ENCODE measurements at places on chromosomes 7 and 10. TPM values are rescaled to one million over a fixed set of nuclear protein-coding genes. Genes with fewer than 3 reads are reported as not detected.

- H3K4me1 ChIP-seq, result peaks cover 12% of the 10 kb centered on the region
- no peak within 1 kb of the TSS for H3K27ac ChIP-seq
- H3K4me3 ChIP-seq, result peak within 1 kb of the TSS; percentile 73
These were observed at the start of gene MEST for GRCh38 chr7:130491841-130492522. TSS of gene MEST (plus strand) at chr7:130492085. CDS start at chr7:130492314, 229 bp downstream.

- peaks cover 26% of the 10 kb centered on the region for H3K27me3 ChIP-seq
- H3K4me1 ChIP-seq, result peaks cover 21% of the 10 kb centered on the region
- H3K4me3 ChIP-seq, result peak overlapping the region; percentile 43
- no peak for DNase-seq
- peak overlapping the region; percentile 13 for H3K27ac ChIP-seq
These were observed 111.6 kb downstream of the ARHGAP22 start for GRCh38 chr10:48493083-48493871.

- DNase-seq, result no peak
- H3K4me1 ChIP-seq, result peaks cover 3% of the 10 kb centered on the region
- H3K27ac ChIP-seq, result no peak overlapping the region
- no peaks in the 10 kb centered on the region for H3K36me3 ChIP-seq
- no peak overlapping the region for H3K4me3 ChIP-seq
These were observed 104.6 kb downstream of the CYTH3 start for GRCh38 chr7:6167587-6168476.

DNA sequence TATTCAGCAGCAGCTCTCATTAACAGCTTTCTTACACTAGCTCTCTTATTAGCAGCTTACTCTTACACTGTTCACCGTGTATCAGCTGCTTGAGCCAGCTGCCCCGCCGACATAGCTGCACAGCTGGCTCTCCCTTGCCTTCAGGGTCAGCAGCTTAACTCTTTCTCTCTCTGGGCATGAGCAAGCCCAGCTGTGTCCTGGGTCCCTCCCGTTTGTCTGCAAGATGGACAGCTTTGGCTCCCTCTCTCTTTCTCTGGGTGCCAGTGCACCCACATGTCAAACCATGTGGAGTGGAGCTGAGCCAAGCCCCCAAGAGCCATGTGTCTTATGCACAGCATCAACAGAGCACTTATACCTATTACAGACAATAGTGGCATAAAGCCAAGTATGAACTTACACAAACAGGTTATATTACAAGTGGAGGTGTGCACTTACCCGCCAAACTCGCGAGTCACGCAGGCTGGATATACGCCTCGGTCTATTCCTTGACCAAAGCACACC lies 35.7 kb upstream of the MTPAP start:
- DNase-seq, result no peak
- no peak overlapping the region for H3K4me3 ChIP-seq
- no peaks in the 10 kb centered on the region for H3K36me3 ChIP-seq
- peaks cover 2% of the 10 kb centered on the region for H3K4me1 ChIP-seq
- no peak overlapping the region for H3K27ac ChIP-seq

- H3K27ac ChIP-seq, result no peak overlapping the region
- no peak for DNase-seq
- no peaks in the 10 kb centered on the region for H3K4me1 ChIP-seq
- peaks cover 4% of the 10 kb centered on the region for H3K27me3 ChIP-seq
- no peak overlapping the region for H3K4me3 ChIP-seq
- H3K36me3 ChIP-seq, result no peaks in the 10 kb centered on the region
These were observed 129.0 kb upstream of the C7orf33 start for GRCh38 chr7:148461392-148462179.

- peaks cover 14% of the 10 kb centered on the region for H3K27me3 ChIP-seq
- no peak for DNase-seq
- H3K4me3 ChIP-seq, result no peak overlapping the region
- no peak overlapping the region for H3K27ac ChIP-seq
- H3K4me1 ChIP-seq, result peaks cover 4% of the 10 kb centered on the region
- peaks cover 2% of the 10 kb centered on the region for H3K36me3 ChIP-seq
These were observed 157.0 kb downstream of the MDFIC start for GRCh38 chr7:115078851-115079250.

DNA sequence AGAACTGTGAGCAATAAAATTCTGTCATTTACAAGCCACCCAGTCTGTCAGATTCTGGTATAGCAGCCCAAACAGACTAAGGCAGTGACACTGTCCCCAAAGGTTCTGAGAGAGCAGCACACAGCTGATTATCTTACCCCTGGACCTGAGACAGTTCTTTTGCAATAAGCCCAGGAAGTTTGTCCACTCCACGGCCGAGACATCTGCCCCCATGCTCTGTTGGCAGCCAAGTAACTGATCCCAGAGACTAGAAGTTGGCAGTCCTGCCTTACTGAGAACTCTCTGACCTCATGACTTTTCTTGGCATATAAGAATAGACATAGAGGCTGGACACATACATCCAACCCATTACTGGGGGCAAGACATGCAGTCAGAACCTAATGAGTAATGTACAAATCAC lies 243.0 kb upstream of the GRB10 start:
- H3K27me3 ChIP-seq, result peaks cover 2% of the 10 kb centered on the region
- DNase-seq, result no peak
- no peaks in the 10 kb centered on the region for H3K36me3 ChIP-seq

DNA sequence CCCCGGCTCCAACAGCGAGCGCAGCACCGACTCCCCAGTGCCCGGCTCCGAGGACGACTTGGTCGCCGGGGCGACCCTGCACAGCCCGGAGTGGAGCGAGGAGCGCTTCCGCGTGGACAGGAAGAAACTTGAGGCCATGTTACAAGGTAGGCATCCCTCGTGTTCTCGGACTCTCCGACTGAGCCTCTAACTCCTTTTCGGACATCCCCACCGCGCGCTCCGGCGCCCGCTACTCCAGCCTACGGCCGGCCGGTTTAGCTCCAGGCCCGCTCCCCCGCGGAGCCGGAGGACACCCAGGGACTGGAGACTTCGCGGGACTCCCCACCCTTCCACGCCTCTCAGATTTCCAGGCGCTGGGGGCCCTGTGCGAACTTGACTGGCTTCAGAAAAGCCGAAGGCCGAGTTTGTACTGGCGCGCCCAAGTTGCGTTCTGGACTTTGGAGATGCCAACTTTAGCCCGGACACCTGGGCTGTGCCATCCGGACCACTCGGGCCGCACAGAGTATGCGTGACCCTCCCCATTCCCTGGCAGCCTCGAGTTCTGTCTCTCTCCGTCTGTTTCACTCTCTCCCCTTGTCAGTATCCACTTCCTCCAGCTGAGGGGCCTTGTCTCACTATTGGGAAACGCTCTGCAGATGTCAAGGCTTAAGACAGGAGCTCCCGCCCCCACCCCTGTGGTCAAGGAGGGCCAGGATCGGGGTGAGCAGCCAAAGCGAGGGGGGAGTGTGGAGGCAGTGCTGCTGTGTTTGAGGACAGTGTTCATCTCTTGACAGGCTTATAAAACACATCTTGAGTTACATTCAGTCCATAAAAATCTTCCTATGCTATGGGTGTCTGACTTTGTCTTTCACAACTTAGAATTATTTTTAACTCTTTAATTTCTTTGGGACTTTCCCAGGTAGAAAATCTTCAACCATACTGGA lies 777 bp downstream of the BICC1 start:
- peaks cover 3% of the 10 kb centered on the region for H3K36me3 ChIP-seq
- H3K4me1 ChIP-seq, result peaks cover 6% of the 10 kb centered on the region

GRCh38 chr10:89622151-89622550 lies 22.9 kb downstream of the PANK1 start:
- H3K27me3 ChIP-seq, result no peaks in the 10 kb centered on the region
- peaks cover 2% of the 10 kb centered on the region for H3K36me3 ChIP-seq

DNA sequence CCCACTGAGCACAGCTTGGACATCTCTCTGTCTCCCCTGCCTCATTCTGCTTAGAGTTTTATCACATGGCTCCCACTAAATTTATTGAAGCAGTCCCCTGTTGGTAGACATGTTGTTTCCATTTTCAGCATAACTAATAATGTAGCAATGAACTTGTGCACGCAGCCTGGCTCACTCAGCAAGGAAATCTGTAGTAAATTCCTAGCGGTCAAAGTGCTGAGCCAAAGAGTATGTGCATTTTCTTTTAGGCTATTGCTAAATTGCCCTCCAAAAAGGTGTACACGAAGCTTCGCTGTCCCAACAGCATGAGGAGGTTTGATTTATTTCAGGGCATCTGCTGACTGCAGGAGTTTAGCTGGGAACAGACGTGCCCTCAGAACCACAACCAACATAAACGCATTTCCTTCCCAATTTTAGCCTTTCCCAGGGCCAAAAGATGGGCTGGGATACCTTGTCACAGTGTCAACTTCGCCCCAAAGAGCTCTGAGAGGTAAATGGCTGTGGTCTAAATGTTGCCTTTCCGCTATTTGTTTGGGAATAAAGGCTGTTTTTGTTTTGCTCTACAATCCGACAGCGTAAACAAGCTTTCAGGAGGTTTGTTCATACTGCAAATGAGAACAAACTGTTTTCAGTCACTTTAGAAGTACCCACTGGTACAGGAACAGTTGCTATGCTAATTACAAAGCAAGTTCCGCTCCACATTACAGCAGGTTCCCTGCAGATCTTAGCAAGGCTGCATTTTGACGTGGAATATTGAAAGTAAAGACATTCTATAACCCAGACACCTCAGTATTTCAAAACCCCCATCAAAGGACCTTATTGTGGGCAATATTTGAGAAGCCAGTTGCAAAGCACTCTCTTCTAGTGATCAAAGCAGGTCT lies 16.8 kb downstream of the VSIR start:
- H3K27ac ChIP-seq, result peak overlapping the region; percentile 93
- H3K4me1 ChIP-seq, result peaks cover 79% of the 10 kb centered on the region
- no peak for DNase-seq
- H3K27me3 ChIP-seq, result no peaks in the 10 kb centered on the region
- H3K36me3 ChIP-seq, result peaks cover 42% of the 10 kb centered on the region
- H3K4me3 ChIP-seq, result peak overlapping the region; percentile 76

GRCh38 chr7:77498659-77499379 lies 38.3 kb upstream of the PTPN12 start:
- no peak overlapping the region for H3K4me3 ChIP-seq
- H3K27me3 ChIP-seq, result peaks cover 2% of the 10 kb centered on the region
- H3K27ac ChIP-seq, result no peak overlapping the region
- DNase-seq, result no peak

- no peak overlapping the region for H3K27ac ChIP-seq
- no peak for DNase-seq
- H3K4me3 ChIP-seq, result no peak overlapping the region
- no peaks in the 10 kb centered on the region for H3K27me3 ChIP-seq
These were observed 47.4 kb downstream of the KCND2 start for GRCh38 chr7:120320218-120320961.

- H3K4me3 ChIP-seq, result no peak overlapping the region
- DNase-seq, result no peak
- no peaks in the 10 kb centered on the region for H3K4me1 ChIP-seq
- H3K27me3 ChIP-seq, result no peaks in the 10 kb centered on the region
- no peaks in the 10 kb centered on the region for H3K36me3 ChIP-seq
These were observed 121.4 kb downstream of the RNF133 start for GRCh38 chr7:122577449-122578003.

- no peaks in the 10 kb centered on the region for H3K4me1 ChIP-seq
- peaks cover 6% of the 10 kb centered on the region for H3K27me3 ChIP-seq
- H3K36me3 ChIP-seq, result no peaks in the 10 kb centered on the region
- H3K27ac ChIP-seq, result no peak overlapping the region
- no peak for DNase-seq
These were observed 38.0 kb downstream of the USP6NL start for GRCh38 chr10:11573497-11573896.

Gene IGFBP1
- total RNA-seq, result not detected

GRCh38 chr7:131265227-131265626 lies 62.4 kb upstream of the MKLN1 start:
- DNase-seq, result no peak
- peaks cover 2% of the 10 kb centered on the region for H3K36me3 ChIP-seq
- no peak overlapping the region for H3K27ac ChIP-seq
- H3K27me3 ChIP-seq, result peaks cover 9% of the 10 kb centered on the region
- H3K4me3 ChIP-seq, result no peak overlapping the region

- peaks cover 21% of the 10 kb centered on the region for H3K36me3 ChIP-seq
- no peak overlapping the region for H3K4me3 ChIP-seq
- H3K27ac ChIP-seq, result no peak overlapping the region
- DNase-seq, result no peak
- no peaks in the 10 kb centered on the region for H3K4me1 ChIP-seq
These were observed 23.2 kb downstream of the CREB3L2 start for GRCh38 chr7:137978464-137979237.

- H3K4me3 ChIP-seq, result no peak overlapping the region
- DNase-seq, result no peak
- H3K36me3 ChIP-seq, result no peaks in the 10 kb centered on the region
- no peak overlapping the region for H3K27ac ChIP-seq
- H3K4me1 ChIP-seq, result no peaks in the 10 kb centered on the region
- peaks cover 2% of the 10 kb centered on the region for H3K27me3 ChIP-seq
These were observed 71.0 kb downstream of the SEM1 start for GRCh38 chr7:96638669-96639068.

GRCh38 chr10:11875494-11876281 lies 52.5 kb downstream of the PROSER2 start:
- H3K4me3 ChIP-seq, result no peak overlapping the region
- H3K36me3 ChIP-seq, result no peaks in the 10 kb centered on the region
- H3K27ac ChIP-seq, result no peak overlapping the region
- peaks cover 27% of the 10 kb centered on the region for H3K27me3 ChIP-seq

- H3K27ac ChIP-seq, result no peak overlapping the region
- H3K27me3 ChIP-seq, result no peaks in the 10 kb centered on the region
- H3K36me3 ChIP-seq, result no peaks in the 10 kb centered on the region
- no peak for DNase-seq
These were observed 196.7 kb downstream of the MTERF1 start for GRCh38 chr7:91683823-91684222.

Gene HTR5A
- total RNA-seq, result not detected

Gene ACTL6B
- total RNA-seq, result not detected

Gene RBP3
- not detected for total RNA-seq

DNA sequence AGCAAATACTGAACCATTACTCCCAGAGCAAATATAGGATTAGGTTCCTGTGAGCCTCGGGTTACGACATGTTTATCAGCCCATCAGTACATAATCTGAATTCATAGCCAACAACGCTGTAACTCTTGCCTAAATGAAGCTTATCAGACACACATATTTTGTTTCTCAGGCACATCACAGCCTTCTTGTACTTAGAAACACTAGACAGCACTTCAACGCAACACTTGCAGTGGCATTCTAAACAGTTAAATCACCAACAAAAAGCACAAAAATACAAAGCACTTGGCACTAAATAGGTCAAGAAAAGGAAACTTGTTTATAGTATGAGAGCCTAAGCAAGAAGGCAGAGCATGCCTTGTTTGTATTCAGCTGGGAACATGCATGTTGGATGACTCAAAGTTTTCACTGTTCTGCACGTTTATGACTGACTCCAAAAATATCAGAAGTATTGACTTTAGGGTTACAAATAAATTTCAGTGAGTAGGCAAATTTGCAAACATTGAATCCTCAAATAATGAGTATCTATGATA lies 75.0 kb downstream of the VPS50 start:
- H3K4me1 ChIP-seq, result no peaks in the 10 kb centered on the region
- peaks cover 5% of the 10 kb centered on the region for H3K36me3 ChIP-seq
- H3K27me3 ChIP-seq, result no peaks in the 10 kb centered on the region
- H3K4me3 ChIP-seq, result no peak overlapping the region
- DNase-seq, result no peak
- no peak overlapping the region for H3K27ac ChIP-seq

DNA sequence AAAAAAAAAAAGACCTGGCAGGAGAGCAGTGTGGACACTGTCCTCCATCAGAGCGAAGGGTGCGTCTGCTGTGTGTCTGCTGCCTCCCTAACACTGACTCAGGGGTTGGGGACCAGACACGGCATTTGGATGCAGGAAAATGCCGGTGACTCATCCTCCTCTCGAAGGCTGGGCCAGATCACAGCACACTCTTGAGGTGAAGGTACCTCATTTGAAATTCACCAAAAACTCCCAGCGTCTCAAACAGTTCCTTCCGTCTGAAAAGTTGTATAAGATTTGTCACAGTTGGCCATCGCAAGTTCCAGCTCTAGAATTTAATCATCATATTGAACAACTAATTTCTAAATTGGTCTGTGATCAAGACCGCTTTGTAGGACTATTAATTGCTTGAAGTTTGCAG lies 118.1 kb upstream of the LYZL2 start:
- H3K36me3 ChIP-seq, result no peaks in the 10 kb centered on the region
- no peak for DNase-seq
- no peak overlapping the region for H3K4me3 ChIP-seq
- peaks cover 6% of the 10 kb centered on the region for H3K27me3 ChIP-seq
